ENCODE measurements at places on chromosomes 6 and 20.

- no peak for DNase-seq
Measured at GRCh38 chr20:23116311-23117089, 30.4 kb upstream of the CD93 start.

DNA sequence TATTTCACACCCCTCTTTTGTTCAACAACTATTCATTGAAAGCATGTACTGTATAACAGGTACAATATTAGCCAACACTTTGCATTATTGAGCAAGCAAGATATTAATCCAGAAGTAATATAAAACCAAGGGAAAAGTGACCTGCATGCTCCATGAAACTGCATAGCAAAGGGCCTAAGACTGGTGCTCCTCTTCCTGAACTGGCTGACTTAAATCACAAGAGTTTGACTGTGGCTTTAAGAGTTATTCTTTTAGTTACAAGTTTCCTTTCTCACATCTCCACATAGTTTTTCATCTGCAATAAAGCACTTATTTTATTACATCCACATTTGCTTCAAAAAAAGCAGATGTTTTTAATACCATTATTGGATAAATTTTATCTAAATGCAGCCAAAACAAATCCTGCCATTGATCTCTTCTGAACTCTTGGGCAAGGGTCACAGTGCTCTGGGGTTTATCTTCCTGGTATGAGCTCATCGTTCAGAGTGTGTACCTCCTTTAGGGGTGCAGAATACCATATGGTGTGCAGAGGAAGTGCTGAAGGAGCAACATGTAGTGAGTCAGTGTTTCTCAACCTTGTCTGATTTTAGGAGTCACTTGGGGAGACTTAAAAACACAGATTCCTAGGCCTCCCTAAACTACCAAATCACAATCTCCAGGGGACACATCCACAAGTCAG is 1225.9 kb upstream of the MAP3K7 start:
- no peak for DNase-seq

DNA sequence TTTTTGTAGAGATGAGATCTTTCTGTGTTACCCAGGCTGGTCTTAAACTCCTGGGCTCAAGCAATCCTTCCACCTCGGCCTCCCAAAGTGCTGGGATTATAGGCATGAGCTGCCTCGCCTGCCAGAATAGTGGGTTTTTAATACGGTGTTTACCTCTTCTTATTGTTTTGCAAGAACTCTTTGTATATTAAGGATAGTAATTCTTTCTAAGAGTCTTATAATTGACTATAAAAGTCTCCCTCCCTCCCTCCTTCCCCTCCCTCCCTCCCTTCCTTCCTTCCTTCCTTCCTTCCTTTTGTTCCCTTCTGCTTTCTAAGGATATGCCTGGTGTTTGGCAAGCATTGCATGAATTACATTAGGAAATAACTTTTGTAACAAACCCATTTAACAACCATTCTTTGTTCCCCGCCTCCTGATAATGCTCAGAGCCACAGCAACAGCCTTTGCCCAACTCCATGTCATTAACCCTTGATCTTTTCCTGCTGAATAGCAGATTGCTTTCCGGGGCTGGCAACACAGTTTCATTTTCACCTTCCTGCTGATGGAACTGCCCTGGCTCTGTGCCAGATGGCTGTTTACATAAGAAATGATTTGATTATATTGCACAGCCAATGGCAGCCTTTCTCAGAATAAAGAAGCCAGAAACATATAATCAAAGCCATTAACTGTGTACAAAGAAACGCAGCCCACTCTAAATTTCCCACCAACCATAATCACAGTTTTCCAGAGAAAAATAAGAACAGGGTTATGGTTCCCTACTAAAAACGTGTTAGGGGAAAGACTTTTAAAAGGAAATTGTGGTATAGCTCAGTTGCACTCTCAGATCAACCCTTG is 143.7 kb upstream of the PTPN1 start:
- peak; percentile 50 for DNase-seq

DNA sequence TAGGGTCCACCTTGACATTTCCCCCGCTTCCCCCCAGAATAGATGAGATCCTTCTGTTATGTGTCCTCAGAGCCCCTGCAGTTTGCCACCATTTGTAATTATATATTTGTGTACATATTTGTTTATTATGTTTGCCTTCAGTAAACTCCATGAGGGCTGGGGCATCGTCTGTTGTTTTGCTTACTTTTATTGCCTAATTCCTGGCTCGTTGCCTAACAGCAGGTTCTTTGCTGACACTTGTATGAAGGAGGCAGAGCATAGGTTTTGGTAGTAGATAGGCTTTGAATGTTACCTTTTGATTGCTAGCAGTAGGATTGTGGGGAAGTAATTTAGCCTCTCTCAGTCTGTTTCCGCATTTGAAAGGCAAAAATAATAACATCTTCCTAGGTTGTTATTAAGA is 9.9 kb downstream of the MAP3K4 start:
- DNase-seq = no peak

- no peak for DNase-seq
Measured at GRCh38 chr6:68575765-68576439, 59.2 kb upstream of the ADGRB3 start.

DNA sequence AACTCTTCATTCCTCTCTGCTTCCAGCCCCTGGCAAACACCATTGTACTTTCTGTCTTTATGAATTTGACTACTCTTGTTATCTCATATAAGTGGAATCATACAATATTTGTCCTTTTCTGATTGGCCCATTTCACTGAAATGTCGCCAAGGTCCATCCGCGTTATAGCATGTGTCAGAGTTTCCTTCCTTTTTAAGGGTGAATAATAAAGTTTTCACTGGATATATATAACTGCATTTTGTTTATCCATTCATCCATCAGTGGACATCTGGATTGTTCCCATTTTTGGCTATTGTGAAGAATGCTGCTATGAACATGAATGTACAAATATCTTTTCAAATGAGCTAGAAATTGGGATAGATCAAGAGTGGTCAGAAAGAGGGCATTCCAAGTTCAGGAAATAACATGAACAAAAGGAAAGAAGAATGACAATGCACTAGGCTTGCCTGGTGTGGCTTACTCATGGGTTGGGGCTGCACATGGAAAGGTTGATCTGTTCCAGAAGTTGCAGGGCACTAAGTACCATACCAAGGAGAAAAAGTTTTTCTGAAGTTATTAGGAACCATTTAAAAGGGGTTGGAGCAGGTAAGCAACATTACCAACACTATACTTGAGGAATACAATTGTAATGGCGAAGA is 10.0 kb upstream of the L3MBTL3 start:
- DNase-seq = no peak

- no peak for DNase-seq
Measured at GRCh38 chr6:165825256-165825815, 162.3 kb upstream of the PDE10A start.

DNA sequence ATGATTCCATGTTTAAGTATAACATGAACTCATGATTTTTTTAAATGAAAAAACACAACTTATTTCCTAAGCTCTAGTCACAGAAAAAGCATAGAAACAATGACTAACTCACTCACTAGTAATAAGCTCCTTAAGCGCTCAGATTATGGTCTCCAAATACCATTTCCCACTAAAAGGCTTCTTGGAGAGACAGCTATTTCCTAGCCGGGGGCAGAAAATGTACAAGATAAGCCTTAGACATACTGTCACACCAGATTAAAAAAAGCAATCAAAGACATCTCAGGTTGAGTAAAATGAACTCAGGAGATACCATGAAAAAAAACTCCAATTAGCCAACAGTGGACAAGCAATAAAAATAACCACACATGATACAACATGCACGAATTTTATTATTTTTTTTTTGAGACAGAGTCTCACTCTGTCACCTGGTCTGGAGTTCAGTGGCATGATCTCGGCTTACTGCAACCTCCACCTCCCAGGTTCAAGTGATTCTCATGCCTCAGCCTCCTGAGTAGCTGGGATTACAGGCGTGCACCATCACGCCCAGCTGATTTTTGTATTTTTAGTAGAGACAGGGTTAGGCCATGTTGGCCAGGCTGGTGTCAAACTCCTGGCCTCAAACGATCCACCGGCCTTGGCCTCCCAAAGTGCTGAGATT is 14.9 kb downstream of the SRPK1 start:
- DNase-seq = no peak

DNA sequence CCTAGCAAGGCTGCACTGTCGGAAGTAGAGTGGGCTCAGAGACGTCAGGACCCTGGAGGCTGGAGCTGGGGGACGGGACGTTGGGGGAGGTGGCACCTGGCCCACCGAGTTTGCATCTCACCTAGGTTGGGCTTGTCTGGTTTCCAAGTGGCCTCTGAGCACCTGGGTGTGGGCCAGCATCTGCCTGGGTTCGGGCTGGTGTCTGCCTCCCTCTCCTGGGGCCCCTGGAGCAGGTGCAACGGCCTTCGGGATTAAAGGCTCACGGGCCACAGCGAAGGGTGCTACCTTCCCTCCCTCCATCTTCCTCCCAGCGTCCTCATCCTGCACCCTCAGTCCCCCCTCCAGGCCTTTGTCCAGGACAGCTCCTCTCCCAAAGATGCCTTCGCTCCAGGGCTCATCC is 6.0 kb downstream of the HRH3 start:
- no peak for DNase-seq

DNA sequence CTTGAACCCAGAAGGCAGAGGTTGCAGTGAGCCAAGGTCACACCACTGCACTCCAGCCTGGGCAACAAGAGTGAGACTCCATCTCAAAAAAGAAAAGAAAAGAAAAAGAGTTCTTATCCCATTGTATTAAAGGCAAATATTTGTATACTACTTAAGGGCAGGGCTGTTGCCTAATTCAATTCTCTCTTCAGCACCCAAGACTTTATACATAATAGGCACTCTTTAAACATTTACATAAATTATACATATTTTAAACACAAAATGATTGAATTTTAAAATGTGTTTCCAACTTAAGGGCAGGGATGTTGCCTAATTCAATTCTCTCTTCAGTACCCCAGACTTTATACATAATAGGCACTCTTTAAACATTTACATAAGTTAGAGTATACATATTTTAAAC is 424.3 kb upstream of the ARID1B start:
- no peak for DNase-seq

DNA sequence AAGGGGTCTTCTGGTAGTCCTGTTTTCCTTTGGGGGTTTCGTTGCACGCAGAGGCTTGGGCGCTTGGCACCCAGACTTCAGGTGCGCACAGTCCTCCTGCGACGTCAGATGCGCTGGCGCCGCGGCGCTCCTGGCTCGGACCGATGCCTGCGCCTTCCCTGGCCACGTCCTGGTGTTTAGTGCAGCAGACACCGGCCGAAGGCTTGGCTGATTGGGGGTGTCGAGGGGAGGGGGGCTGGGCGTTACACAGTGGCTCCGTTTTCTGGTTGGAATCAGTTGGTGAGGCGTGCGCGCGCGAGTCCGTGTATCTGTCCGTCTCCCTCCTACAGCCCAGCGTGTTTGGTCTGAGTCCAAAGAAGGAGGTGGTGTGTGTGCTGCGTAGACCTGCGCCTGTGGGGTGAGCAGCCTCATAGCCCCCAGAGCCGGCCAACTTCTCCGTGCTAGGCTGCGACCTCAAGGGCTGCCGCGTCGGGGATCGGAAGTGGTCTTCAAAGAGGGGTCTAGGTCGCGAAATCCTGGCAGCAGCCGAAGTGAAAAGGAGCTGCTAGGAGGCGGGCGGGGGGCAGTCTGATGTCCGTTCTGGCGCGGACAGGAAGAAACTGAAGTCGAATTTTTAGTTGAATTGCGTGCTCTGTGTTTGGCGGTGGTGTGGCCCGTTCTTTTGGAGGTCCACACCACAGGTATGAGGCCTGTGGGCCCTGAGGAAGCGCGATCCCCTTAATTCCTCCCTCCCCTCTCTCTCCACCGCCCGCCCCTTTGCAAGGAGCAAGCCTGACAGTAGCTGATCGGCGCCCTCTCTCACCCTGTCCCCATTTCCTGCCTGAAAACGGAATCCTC is 1.5 kb downstream of the SYNDIG1 start:
- DNase-seq = peak; percentile 61

DNA sequence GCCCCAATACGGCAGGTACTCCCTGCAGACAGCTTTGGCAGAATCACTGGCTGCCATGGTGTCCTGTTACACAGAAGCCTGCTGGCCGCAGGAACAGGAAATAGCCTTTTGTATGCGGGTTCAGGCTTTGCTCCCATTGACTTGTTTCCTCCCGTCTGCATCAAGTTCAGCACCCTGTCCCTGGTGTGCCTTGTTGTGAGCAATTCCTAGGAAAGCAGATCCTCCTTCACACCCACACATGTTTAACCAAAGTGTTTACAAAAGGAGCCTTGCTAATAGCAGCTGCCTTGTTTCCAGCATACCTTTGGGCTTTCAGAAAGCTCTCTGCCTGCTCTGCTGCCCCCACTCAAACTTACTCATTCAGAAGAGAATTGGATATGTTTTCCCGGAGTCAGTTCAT is 127.2 kb upstream of the SUPT3H start:
- DNase-seq = peak; percentile 3

- DNase-seq = peak; percentile 96
Measured at GRCh38 chr6:14871221-14871620, 374.6 kb upstream of the JARID2 start.

- DNase-seq = no peak
Measured at GRCh38 chr6:156420172-156420993, 356.8 kb upstream of the ARID1B start.

GRCh38 chr20:38355161-38356012 is 9.1 kb downstream of the LBP start:
- no peak for DNase-seq
